Posterior cingulate gyrus (tissue), 11 donors: ENCODE measurements at places on chromosomes 6 and 20.

GRCh38 chr6:138517635-138518034 is 18.3 kb upstream of the NHSL1 start:
- DNase-seq = peak; percentile 41

GRCh38 chr6:7727086-7727945 is 1.4 kb downstream of the BMP6 start:
- peak; percentile 75 for DNase-seq

DNA sequence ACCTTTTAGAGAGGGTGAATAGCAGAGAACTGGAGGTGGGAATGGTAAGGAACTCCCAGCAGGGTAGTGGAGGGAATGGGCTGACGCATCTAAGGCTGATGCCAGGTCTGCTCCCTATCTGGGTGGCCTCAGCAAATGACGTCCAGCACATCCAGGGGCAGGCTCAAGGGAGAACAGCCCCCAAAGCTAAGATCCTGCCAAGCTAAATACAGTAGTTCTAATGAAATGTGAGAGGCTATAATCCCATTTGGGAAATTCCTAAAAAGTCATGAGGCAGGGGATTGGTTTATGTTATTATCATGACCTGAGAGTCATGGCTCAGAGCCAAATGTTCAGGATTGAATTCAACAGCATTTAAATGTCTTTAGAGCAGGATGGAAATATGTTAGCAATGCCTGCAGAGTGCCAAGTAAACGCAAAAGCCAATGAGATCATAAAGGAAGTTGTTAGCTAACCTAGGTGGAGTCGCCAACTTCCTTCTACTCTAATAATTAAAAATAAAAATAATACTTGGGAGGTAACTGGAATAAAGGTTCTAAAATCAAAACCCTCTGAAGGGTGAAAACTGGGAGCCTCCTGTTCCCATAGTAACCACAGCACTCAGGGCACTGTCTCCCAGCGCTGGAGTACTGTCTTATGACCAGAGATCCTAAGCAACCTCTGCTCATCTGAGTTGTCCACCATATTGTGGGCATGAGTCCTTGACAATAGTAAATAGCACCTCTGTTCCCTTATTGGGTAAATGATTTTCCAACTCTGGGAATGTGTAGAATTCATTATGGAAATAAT is 34.8 kb downstream of the IYD start:
- DNase-seq = no peak

- no peak for DNase-seq
Observed at GRCh38 chr6:158853072-158853879, 34.1 kb upstream of the EZR start.

- DNase-seq = peak; percentile 88
Observed at GRCh38 chr6:131950767-131951575, at the start of gene CCN2. CCN2 (minus strand) TSS chr6:131951372; CDS start chr6:131951172, 200 bp downstream.

DNA sequence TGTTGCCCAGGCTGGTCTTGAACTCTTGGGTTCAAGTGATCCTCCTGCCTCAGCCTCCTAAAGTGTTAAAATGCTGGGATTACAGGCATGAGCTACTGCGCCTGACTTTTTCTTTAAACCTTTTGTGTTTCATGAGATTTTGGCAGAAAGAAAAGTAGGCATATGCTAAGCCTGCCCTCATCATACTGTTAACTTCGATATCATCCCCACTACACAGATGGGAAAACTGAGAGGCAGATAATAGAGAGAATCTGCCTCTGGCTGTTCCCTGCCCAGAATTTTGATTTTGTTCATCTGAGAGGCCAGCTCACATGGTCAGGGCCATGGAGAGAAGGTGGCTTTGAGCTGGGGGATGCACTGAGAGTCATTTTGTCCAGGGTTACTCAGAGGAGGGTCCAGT is 7.5 kb downstream of the PABPC1L start:
- DNase-seq = no peak

GRCh38 chr20:10953437-10953836 is 279.6 kb upstream of the JAG1 start:
- no peak for DNase-seq

DNA sequence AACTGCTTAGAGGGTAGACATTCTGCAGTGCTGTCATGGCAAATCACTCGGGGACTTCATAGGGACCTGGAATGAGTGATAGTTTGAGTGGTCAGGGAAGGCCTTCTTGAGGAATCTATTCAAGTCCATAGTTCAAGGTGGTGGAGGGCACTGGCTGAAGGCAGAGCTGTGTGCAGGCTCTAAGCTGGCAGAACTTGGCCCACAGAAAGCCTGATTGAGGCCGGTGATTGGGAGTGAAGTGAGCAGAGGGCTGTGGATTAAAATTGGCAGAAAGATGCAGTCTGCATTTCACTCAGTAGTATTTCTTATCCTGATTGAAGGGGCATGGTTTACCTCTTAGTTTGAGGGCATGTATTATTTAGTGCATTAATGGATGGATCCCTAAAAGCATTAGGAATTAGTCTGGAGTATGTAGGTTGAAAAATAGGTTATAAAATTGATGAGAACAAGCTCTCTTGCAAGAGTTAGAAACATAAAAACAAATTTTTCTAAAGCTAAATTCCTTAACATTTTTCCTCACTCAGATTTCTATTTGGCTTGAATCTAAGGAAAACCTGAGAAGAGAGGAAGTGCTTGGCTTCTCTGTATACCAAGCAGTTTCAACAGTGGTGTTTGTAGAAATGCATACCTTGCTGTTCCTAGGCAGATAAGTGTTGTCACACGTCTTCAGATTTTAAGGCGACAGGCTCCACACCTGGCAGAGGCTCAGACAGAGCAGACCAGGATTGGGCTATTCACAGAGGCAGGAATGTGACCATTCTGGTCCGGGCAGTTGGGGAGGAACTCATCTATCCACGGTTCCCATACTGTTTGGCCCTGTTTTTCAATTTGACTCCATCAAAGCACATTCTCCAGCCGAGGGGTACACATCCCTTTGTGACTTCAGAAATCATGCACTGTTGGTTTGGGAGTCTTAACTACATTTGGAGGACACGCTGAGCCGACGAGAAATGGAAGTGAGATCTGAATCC is 45.2 kb downstream of the UTRN start:
- no peak for DNase-seq

GRCh38 chr6:35602133-35602946 is 86.4 kb downstream of the FKBP5 start:
- no peak for DNase-seq

DNA sequence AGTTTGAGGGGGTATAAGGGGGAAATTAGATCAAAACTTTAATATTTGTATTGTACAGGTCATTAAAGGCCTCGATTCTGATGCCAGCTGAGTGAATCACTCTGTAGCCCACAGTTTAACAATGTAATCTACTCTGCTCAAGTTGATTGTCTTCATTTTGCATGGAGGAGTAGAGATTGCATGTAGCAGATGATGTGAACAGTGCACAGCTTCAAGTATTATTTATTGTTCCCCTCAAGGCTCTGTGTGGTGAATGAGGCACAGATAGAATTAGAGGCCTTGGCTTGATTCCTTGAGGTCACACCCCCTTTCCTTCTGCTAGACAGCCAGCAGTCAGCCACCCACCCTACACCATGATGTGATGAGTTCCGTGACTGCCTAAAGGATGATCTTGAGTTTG is 38.1 kb downstream of the TXLNB start:
- no peak for DNase-seq

- DNase-seq = no peak
Observed at GRCh38 chr20:5040345-5040744, 39.0 kb upstream of the SLC23A2 start.

GRCh38 chr20:38609815-38610214 is 8.2 kb downstream of the ARHGAP40 start:
- DNase-seq = no peak

DNA sequence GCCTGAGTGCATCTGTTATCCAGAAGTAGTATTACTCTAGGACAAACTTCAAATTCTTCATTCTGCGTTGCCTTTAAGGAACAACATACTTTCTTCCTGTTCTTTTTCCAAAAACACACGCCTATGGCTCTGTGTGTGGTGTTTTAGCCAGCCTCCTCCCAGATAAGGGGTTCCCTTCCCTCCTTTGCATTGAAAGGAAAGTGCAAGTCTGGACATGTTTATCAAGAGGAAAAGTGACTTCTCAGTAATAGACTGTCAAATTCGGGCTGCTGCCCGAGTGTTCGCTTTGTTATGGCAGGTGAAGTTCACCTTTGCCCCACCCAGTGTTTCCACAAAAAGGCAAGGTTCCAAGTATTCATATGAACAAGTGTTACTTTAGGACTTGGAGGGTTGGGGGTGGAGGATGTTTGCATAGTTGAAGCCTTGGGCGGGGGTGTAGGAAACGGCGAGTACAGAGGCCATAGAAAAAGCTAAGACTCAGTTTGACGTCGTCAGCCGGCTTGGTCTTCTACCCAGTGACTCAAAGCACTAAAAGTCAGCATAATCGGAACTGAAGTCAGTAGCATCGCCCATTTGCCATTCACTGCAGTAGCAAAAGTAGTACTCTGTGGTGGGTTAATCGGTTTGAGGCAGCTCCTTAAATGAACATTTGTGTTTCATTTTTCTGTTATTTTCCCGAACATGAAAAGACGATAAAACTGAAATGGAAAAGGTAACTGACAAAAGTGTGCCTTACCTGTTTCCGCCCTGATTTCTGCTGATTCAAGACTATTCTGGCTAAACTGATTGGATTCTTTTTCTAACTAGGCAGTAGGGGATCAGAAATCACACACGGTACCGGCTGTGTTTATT is 12.5 kb downstream of the PRDM1 start:
- DNase-seq = no peak

- DNase-seq = peak; percentile 63
Observed at GRCh38 chr20:50292591-50293283, 102.1 kb downstream of the CEBPB start.

DNA sequence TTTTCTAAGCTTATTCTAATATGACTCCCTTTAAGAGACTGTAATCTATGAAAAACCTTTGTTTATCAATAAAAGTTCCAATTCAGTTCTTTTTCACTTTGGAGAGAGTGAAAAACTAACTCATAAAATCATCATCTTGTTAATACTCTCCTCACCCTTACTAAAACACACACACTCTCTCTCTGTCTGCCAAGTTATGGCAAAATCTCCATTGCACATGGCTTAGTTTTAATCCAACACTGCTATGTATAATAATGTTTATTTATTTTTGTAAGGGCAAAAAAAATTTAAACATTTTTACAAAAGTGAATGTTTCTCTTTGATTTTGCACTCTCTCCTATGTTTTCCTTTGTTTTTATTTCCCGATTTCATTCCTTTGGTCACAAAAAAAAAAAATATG is 253.2 kb downstream of the BMP7 start:
- no peak for DNase-seq

GRCh38 chr6:88268508-88268907 is 102.4 kb upstream of the CNR1 start:
- DNase-seq = no peak

- DNase-seq = no peak
Observed at GRCh38 chr6:53436526-53437303, 88.0 kb upstream of the ELOVL5 start.

DNA sequence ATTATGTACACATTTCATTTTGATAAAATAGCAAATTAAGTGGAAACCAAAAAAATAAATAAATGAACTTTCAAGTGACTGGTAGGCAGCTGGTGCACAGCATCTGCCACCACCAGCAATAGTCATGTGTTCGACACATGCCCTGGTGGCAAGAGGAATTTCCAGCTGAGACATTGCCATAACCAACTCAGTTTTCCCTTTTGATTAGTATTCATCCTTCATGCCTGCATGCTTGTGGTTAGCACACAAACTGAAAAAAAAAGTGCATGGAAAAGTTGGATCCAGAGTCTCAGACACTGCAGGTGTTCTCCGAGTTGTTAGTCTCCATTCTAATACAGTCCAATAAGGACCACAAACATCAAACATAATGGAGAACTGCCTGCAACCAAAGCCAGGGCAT is 156.0 kb upstream of the SOX4 start:
- DNase-seq = no peak

DNA sequence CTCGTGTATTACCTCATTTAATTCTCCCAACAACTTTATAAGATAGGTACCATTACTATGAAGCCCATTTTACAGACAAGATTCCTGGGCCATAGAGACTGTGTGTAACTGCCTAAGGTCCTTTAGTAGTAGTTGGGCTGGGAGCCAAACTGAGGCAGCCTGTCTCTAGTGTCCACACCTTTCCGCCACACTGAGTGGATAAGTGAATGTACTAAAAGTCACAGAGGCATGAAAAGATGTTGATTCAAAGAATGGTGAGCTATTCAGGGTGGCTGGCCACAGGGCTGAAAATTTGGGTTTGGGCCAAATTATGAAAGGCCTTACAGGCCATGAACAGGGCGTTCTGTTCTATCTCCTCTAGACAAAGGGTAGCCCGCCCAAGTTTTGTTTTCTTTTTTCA is 11.0 kb downstream of the CD24 start:
- DNase-seq = no peak

GRCh38 chr6:12289365-12289919 is 719 bp upstream of the EDN1 start:
- no peak for DNase-seq

DNA sequence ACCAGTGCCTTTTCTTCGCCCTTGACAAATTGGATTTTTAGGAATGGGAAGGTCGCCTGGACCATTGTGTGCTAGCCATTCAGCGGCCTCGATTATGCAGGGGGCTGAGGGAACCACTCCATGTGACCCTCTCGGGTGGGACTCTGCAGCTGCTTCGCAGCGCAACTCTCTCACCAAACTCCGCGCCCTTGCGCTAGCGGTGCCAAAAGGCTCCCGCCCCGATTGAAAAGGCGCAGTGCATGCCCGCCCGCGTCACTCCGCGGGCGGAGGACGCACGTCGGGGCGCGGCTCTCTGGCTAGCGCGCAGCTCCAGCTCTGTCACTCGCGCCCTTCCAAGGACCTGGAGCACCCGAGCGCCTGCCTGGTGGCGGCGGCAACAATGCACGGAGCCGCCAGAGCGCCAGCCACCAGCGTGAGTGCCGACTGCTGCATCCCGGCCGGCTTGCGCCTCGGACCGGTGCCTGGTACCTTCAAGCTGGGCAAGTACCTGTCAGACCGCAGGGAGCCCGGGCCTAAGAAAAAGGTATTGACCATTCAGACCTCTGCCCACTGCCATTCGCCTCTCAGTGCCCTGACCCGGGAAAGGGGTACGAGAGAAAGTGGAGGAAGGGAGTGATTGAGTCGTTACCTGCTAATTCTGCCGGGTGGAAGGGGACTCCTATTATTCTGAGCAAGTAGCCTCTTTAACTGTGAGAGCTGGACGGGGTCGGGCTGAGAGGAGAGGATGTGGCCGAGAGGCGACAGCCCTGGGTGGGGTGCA is at the start of gene PRDM13:
Gene PRDM13 (plus strand): TSS at position 178 of the 760 bp plus-strand sequence. CDS start 202 bp downstream, at position 380.
- DNase-seq = no peak

GRCh38 chr6:87436435-87436834 is 28.7 kb downstream of the CFAP206 start:
- no peak for DNase-seq

DNA sequence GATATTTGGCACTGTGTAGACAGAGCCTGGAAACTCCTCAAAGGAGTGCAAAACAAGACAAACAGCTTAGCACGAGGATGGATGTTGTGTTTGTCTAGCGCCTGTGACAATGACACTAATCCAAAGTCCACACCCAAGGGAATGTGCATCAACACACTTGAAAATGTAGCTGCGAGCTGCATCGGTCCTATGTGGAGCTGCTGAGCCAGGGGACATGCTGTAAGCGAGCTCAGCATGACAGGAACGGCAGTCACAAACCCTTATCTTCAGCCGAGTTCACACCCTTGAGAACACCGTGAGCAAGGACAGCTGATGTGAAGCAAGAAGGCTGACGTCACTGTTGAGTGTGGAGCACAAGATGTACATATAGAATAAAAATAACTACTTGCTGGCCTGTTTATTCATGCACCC is 684.3 kb downstream of the QKI start:
- no peak for DNase-seq

GRCh38 chr6:17542243-17542642 is 57.9 kb upstream of the FAM8A1 start:
- no peak for DNase-seq

- no peak for DNase-seq
Observed at GRCh38 chr6:25749837-25750236, 4.7 kb upstream of the SLC17A4 start.
